CMK (cell line): ENCODE measurements at places on chromosomes 11 and 22.

DNA sequence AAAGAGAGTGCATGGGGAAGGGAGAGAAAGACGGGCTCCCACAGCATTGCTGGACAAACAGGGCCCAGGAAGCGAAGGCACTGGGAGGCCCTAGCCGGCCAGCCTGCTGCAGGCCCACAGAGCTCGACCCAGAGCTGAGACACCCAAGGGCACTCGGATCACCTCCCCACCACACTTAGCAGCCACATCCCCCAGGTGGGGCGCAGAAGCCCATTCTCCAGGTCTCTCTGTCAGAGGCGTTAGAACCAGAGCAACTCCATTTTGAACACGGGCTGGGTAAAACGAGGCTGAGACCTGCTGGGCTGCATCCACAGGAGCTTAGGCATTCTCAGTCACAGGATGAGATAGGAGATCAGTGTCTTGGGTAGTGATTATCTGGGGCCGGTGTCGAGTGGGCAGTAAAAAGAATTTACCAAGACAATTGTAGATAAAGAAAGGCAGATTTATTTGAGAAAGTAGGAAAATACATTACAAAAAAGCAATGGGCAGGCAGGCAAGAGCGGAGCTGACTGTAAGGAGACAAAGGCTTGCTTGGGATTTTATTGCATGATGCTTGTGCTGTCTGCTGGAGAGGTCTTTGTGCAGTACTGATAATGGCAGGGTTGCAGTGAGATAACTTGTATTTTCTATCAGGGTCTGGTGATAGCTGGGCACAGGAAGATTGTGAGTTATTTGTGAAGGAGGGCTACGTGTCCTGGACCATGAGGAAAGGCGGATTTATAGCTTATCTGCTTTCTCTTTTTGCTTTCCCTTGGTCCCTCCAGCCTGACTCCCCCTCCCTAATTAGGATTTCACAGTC, 13.4 kb upstream of the CAPN5 start:
- no peak for DNase-seq

DNA sequence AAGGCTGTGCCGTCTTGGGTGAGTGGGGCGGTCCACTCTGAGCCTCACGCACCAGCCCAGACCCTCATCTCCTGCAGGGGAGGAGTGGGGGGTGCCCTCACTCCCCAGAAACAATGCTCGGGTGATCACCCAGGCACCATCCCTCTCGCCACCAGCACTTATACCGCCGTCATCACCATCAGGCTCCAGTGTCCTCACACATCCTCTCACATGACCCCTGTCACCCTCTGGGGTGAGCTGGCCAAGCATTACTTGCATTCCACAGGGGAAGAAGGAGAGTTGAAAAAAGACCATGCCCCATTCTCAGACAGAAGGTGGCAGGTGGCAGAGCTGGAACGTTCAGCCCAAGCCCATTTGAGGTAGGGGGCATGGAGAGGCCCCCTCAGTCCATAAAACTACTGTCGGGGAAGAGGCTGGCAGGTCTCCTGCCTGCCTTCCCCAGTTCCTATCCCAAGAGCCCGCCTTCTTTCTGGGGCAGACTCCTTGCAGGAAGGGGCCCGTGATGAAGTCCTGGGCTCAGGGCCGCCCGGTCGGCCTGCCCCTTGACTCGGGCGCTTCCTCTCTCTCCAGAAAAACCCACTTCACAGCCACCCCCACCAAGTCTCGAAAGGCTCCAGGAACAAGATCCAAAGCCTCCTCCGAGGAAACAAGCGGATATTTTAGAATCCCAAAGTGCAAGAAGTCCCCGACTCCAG, 153.3 kb downstream of the DSCAML1 start:
- no peak for DNase-seq

- peak; percentile 61 for DNase-seq
Observed at GRCh38 chr22:31901388-31902137, 42.8 kb upstream of the YWHAH start.

- DNase-seq = no peak
Observed at GRCh38 chr22:41870786-41871185, 37.9 kb downstream of the SREBF2 start.

- DNase-seq = no peak
Observed at GRCh38 chr22:47030881-47031627, 268.6 kb downstream of the TBC1D22A start.

DNA sequence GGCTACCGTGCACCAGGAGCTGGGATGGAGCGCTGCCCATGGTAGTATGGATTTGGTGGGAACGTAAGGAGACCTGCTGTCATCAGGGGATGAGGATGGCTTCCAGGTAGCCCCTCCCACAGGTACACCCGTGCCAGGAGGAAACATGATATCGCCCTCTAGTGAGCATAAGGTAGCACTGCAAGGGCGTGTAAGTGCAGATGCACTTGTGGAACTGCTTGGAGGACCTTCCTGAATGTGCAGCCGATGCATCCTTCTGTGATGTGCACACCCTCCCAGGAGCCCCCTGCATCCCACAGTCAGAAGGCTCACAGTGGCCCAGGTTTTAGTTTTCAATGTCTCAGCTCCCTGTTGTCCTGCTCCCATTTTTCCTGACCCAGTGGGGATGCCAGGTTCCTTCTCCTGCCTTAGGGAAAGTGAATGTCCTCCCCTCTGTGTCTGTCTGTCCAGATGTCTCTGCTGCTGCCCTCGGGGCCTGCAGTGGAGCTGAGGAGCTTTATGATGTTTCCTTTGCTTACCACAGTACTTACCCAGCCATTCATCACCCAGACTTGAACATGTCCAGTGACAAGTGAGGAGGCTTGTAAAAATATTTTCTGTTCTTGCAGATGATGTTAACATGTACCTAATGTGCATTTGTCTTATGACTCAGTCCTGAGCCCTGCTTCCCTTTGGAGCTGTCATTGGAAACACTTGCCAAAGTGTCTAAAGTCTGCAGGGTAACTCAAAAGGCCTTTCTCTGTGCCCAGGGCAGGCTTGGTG, 49.2 kb downstream of the DBX1 start:
- peak; percentile 31 for DNase-seq

DNA sequence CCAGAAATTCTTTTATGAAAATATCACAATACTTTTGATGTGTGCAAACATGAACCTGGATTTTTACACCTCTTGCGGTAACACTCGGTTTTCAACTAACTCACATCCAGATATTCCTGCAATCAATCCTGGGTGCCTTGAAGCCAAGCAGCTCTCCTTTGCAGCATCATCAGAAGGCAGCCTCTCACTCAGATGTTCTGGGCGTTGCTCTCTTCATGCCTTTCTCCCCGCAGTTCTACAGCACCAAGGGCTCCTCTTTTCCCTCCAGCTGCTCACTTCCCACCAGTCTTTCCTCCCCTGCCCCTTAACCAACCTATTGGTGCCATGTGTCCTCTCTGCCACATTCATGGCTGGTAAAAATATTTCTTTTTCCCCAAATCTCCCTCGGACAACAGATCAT, 2.9 kb downstream of the FAM181B start:
- no peak for DNase-seq

GRCh38 chr11:114059278-114059983, at the start of gene ZBTB16:
ZBTB16 (plus strand) TSS chr11:114059711; CDS start chr11:114063301, 3,590 bp downstream.
- DNase-seq = peak; percentile 64

DNA sequence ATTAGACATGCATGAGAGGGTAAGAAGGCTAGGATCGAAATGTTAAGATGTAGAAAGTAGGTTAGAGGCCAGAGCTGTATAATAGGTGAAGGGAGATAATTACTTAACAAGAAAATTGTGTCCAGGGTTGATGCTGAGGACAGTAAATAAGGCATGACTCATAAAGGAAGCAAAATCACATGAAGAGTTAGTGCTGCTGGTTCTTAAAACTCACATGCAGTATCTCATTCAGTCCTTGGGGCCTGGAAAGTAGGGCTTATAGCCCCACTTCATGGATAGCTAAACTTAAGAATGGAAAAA, 130.2 kb downstream of the NCAM1 start:
- DNase-seq = no peak

DNA sequence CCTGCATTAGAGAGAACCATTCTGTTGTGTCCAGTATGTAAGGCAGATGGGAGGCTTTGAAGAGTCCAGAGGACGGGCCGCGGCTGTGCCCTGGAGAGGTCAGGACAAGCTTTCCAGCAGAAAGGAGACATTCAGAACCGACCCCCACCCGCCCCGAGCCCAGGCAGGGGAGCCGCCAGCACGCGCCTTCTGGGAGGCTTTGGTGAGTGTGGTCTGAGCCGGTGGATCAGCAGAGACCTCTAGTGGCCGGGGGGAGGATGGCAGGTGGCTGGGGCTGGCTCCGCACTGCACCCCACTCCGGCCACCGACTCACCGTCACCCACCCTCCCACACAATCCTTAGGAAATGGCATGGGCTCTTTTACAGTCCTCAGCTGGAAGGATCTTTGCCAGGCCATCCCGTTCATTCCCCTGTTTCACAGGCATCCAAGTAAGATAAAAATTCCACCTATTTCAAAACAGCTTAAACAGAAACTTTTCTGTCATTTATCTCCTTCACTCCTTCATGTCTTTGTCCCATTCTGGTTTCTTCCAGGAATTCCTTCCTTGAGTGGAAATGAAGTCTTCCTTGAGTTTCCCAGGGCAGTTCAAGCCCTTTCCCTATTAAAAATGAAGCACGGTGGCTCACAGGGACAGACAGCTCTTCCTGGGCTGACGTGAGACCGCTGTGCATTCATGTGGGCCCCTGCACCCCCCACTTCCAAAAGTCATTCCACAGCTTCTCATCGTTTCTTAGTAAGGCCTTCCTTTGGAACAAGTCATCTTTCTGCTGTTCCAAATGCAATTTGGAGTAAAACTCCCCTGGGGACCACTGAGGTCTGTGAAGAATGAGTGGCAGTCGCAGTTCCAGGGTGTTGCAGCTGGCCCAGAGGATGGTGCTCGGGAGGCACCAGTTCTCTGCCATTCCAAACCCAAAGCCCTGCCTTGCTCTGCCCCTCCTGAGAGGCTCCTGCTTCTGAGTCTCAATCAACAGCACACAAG, 91.0 kb downstream of the FEZ1 start:
- peak; percentile 21 for DNase-seq

DNA sequence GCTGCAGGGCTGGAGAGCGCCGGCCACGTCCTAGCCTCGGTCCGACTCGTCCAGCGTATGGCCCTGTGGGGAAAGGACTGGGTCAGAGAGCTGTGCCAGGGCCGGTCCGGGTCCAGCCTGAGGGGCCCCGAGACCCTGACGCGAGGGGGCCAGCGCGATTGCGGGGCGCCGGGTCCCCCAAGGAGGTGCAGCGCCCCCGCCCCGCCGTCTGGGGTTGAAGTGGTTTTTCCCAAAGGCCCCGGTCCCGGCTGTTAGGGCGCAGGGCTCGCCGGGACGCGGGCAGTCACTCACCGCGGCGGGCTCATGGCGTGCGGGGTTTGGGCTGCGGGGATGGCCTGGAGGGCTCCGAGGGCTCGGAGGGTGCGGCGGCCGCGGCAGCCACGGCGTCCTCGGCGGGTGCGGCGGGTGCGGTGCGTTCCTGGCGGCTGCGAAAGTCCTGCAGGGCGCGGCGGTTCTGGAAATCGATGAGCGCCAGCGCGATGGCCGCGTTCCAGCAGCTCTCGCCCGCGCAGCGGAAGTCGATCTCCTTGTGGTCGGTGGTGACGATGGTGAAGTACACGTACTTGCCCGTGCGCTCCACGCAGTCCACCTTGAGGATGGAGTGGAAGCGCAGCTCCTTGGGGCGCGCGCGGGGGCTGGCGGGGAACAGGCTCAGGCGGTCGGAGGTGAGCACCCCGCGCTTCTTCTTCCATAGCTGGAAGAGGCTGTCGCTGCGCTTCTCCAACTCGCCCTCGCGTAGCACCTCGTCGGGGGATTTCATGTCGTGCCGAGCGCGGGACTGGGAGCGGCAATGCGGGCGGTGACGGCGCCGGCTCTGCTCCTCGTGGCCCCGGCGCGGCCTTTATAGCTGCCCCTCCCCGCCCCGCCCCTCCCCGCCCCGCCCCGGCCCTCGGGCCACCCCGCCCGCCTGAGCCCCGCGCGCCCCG, at the start of gene PHLDA2:
PHLDA2 (minus strand) TSS at position 816 of the 926 bp plus-strand sequence; CDS start at position 760, 56 bp downstream.
- no peak for DNase-seq

DNA sequence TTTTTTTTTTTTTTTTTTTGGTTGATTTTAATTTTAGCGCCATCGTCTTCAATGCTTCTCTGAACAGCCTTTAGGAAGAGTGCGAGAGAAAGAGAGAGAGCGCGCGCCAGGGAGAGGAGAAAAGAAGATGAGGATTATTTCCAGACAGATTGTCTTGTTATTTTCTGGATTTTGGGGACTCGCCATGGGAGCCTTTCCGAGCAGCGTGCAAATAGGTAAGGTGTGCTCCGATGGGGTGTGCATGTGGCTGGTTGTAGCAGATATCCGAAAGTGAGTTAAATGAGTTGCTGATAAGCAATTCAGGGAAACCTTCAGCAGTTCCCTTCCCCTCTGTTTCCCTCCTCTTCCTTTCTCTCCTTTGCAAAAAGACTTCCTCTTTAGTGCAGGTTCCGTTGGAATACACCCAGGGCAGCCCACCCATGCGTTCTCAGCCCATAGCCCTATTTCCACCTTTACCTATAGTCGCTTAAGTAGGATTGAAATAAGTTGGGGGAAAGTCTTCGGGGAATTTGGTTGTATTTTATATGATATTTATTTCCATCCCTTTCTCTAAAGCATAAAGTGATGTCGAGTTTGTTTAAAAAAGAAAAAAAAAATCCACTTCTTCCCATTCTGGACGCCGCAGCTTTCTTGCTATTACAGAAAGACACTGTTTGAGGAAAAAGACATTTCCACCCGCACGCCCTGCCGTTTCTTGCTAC, 1.1 kb downstream of the GRIA4 start:
- no peak for DNase-seq

DNA sequence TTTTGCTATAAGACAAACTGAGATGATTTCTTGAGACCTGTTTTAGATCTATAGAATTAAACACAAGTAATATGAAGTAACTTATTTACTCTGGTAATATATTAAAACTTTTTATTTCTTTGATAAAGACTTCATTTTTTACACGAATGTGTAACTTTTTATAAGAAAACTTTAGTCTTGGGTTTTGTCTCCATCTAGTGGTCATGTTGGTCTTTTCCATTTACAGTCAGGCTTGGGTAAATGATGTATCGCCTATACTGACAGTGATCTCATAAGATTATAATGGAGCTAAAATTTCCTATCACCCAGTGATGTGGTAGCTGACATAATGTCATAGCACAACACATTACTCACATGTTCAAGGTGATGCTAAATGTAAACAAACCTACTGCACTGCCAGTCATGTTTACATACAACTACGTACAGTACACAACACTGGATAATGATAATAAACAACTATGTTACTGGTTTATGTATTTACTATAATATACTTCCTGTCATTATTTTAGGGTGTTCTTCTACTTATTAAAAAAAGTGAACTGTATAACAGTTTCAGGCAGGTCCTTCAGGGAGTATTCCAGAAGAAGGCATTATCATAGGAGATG, 7.5 kb upstream of the C11orf97 start:
- no peak for DNase-seq

- no peak for DNase-seq
Observed at GRCh38 chr11:48341466-48341865, 16.7 kb downstream of the OR4C3 start.

GRCh38 chr11:63879598-63880402, 37.2 kb downstream of the RCOR2 start:
- no peak for DNase-seq

GRCh38 chr22:26766510-26767350, 109.3 kb downstream of the MIAT start:
- DNase-seq = no peak

- DNase-seq = no peak
Observed at GRCh38 chr11:4580124-4580523, 1.4 kb upstream of the OR52I2 start.

GRCh38 chr11:16603890-16604793, 134.3 kb upstream of the C11orf58 start:
- no peak for DNase-seq
